ENCODE measurements at places on chromosomes 2 and 18. TPM values are rescaled to one million over a fixed set of nuclear protein-coding genes. Genes with fewer than 3 reads are reported as not detected.

GRCh38 chr2:152407204-152407721 is 72.3 kb downstream of the FMNL2 start:
- DNase-seq: peak; percentile 45

DNA sequence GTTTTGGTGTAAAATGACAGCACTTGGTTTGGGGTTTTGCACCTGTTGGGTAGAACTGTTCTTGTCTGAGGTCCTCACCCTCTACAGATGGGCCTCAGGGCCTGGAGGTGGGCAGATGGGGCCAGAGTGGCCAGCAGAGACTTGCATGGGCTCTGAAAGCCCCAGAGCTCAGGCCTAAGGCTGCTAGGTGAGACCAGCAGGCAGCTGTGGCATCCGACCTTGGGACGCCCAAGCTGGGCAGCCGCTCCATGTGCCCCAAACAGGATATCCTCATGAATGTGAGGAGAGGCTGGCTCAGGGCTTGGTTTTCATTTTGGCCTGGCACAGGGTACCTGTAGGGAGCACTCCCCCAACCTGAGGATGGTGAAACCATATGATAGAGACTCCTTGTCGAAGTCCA is 38.3 kb downstream of the GBX2 start:
- no peak for DNase-seq

GRCh38 chr2:157193461-157193860 is 64.0 kb upstream of the GALNT5 start:
- DNase-seq: no peak

ITGB6 gene
- 24.3 TPM for total RNA-seq

DNA sequence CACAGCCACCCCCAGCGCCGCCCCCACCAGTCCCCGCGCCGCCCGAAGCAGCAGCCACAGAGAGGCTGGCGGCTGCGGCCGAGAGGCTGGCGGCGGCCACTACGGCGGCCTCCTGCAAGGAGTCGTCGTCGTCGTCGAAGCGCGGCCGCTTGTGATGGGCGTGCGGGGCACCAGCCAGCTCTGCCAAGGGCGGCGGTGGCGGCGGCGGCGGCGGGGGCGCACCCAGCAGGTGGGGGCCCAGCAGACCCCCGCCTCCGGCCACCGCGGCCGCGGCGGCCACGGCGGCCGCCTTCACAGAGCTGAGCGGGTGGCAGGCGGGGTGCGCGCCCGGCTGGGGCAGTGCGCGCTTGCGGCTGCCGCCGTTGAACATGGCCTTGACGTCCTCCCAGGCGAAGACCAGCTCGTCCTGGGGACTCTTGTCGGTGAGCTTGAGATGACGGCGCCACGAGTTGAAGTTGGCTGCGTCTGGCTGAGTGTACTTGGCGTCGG is 3.3 kb downstream of the SKOR2 start:
- no peak for DNase-seq

DNA sequence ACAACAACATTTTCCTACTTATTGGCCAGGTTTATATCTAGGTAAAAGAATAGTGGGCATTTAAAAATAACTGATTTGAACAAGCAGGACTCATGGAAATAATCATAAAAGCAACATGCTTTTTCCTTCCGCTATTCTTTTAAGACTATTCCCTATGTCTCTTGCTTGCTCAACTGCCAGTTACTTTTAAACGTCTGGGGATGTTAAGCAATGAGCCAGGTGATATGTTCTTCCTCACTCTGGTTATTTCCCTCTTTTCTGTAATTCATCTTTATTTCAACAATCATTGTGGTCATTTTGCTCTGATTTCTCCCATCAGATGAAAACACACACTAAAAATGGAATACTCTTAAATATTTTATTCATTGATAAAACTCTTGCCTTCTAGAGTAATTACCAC is 33.4 kb upstream of the SLC8A1 start:
- no peak for DNase-seq

GRCh38 chr2:64359892-64360657 is 93.9 kb upstream of the LGALSL start:
- peak; percentile 98 for DNase-seq

IL1R2 gene
- total RNA-seq: 3.8 TPM

DNA sequence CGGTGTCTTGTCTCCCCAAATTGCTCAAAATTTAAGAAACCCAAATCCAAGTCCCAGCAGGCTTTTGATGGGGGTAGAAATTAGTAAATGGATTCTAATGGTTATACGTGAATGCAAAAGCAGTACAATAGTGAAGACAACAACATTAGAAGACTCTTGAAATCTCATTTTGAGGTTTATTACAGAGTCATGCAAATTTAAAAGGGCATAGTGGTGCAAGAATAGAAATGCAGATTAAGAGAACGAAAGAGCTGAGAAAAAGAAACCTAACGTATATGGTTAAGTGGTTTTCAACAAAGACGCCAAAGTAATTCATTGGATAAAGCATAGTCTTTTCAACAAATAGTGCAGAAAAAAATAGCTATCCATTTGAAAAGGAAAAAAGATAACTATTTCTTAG is 33.2 kb upstream of the CXXC1 start:
- DNase-seq: no peak

NEMP2 gene
- total RNA-seq: 8.3 TPM

PELI1 gene
- total RNA-seq: 32.6 TPM

GRCh38 chr2:83022631-83023210 is 1436.4 kb downstream of the SUCLG1 start:
- no peak for DNase-seq

ALMS1 gene
- total RNA-seq: 16.7 TPM

GRCh38 chr2:109450574-109451273 is 163.0 kb downstream of the SEPTIN10 start:
- DNase-seq: no peak

- no peak for DNase-seq
Observed at GRCh38 chr18:35491700-35492077, 6.1 kb downstream of the INO80C start.

AGPS gene
- 107 TPM for total RNA-seq

GRCh38 chr18:69838620-69839411 is 108.9 kb downstream of the CD226 start:
- peak; percentile 10 for DNase-seq
